ENCODE measurements at places on chromosomes 11 and 22.

GRCh38 chr11:134475951-134476350 is 63.9 kb upstream of the B3GAT1 start:
- no peak for ATAC-seq

DNA sequence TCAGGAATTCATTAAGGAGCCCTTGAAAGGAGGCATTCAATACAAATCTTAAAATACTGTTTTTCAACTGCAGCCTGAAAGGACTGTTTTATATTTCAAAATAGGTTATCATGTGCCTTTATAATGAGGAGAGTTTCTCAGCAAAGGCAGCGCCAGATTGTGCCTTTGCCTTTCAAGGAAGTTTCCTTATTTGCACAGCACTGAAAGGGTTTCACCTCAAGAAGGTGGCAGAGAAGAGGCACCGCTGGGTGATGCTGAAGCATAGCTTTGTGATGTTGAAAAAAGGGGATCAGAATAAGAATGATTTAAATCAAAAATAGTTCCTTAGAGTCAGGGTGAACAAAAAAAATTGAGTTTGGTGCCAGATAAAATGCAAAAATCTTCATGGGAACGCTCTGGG is 601.0 kb upstream of the KIRREL3 start:
- ATAC-seq: no peak

- no peak for ATAC-seq
Measured at GRCh38 chr11:69569306-69570200, 71.4 kb upstream of the CCND1 start.

DNA sequence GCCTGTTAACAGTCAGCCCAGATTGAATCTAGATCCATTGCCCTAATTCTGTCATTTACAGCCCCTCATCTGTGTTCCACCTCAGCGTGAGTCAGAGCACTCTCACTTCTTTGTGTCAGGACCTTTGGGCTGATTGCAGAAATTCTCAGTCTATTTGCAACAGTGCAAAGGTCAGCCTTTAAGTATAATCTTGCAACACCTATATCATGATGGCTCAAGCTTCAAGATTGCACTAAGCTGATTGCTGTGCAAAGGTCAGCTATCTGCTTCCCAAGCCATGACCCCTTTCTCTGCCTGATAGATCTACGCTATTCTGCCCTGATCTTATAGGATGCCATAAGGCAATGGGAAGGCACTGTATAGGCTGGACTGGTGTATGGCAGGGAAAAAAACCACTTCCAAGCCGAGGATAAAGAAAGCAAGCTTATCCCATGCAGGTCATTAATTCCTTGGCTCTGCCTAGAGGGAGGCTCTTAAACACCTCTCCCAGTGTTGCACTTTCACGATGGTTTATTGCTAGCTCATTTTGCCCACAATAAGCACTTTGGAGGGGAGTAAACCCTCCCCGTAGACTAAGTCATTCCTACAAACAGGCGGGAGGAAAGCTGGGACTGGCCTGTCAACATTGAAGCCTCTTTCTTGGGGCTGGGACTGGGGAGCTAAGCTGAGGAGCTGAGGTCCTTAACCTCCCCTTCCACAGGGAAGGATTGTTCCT is 100.6 kb downstream of the RRAS2 start:
- ATAC-seq: peak; percentile 8

DNA sequence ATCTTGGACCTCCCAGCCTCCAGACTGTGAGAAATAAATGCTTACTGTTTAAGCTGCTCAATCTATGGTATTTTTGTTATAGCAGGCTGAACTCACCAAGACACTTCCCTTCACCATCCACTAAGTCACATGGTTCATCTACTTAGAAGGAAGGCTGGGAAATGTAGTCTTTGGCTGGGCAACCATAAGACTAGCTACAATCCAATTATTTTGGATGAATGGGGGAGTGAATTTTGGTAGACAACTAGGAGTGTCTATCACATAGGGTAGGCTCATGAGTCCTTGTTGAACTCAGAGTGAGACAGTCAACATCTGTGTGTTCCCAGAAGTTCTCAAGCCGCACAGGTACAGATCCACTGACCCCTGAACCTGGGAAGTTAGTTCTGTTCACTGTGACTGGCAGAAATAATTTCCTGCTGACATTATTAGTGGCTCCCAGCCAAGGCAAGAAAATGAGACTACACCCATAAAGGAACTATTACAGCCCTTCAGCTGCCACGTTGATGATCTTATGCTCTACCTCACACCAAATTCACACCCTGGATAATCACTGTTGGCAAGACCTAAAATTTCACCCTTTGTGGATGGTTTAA is 3.1 kb upstream of the SLC35C1 start:
- ATAC-seq: peak; percentile 28

- ATAC-seq: no peak
Measured at GRCh38 chr11:18235394-18236334, 938 bp downstream of the SAA4 start.

GRCh38 chr22:20748082-20748481 is 25.8 kb upstream of the SERPIND1 start:
- ATAC-seq: no peak

DNA sequence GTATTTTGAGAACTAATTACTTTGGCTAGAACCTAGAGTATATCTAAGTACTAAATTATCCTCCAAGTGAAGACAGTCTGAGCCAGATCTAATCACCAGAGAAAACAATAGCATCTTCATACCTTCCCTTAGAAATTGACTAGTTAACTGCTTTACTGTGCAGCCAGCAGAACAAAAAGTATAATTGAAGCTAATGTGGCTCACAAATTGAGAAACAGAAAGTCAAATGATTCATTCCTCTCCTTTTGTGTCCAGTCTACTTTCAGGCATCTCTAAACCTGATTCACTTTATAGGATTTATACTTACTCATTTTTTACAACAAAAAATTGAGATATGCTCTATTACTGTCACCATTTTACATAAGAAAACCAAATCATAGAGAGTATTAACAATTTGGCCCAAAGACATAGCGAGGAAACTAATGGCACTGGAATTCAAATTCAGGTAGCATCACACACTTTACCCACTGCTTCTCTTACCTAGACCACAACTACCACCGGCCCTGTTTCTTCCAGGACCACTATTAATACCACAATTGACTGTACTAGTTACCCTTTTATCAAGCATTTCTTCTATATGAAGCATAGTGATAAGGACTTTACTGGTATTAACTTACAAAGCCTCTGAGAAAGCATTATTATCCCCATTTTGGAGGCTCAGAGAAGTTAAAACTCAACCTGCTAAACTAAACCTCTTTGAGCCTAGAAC is 1402.6 kb upstream of the TENM4 start:
- no peak for ATAC-seq

GRCh38 chr11:19753451-19754106 is 40.9 kb downstream of the NAV2 start:
- ATAC-seq: peak; percentile 85

GRCh38 chr11:72240461-72241290 is 3.3 kb downstream of the PHOX2A start:
- ATAC-seq: no peak
